SK-N-DZ (cell line): ENCODE measurements at places on chromosomes 3 and 15.

DNA sequence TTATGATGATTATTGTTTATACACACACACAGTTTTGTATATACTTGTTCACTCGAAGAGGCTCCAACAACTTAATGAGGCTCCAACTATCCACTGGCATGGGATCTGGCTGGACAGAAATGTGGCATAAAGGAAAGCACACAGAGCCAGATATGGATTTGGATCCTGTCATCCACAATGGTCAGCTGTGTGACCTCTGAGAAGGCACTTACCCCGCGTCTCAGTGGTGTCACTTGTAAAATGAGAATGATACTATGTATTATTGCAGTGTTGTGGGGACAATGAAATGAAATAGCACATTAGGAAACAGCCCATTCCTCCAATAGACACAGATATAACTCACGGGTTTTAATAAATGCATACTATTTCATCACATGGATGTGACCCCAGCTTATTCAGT lies 42.2 kb downstream of the PDZRN3 start:
- no peak for DNase-seq

- DNase-seq = no peak
These were observed 24.3 kb upstream of the CP start for GRCh38 chr3:149245738-149246451.

DNA sequence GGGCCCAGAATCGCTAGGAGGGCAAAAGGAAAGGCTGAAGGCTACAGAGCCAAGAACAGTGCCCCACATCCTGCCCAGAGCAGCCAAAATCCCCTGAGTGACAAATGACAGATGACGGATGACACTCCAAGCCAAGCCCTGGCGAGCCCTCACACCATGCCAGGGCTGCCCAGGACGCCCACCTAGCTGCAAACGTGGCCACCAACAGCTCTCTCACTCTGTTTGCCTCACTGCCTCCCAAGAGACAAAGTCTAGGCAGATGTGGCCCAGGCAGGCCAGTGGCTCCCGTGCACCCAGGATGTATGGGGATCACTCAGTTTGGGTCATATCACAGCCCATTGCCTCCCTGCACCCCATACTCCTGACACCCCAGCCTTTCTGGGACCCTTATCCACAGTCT lies 270.1 kb upstream of the NSMCE3 start:
- no peak for DNase-seq

- DNase-seq = no peak
These were observed 177.8 kb upstream of the GAP43 start for GRCh38 chr3:115445559-115445958.

GRCh38 chr3:69239063-69239462 lies 116.7 kb upstream of the LMOD3 start:
- DNase-seq = no peak

DNA sequence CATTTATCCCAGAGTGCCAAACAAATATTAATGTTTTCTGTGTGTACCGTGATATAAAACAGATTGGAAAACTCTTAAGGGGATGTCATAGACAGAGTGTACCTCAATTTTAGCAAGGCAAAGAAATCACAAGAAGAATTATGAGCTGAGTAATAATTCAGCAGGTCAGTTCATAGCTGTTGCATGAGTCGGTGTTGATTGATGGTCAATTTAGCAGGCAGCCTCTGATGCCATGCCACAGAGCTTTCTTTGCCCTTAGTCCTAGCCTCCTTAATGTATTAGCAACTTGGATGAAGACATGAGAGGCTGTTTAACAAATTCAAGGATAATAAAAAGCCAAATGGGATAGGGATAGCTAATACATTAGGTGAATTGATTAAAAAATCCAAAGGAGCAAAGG lies 6.8 kb downstream of the SLC35A5 start:
- DNase-seq = no peak

DNA sequence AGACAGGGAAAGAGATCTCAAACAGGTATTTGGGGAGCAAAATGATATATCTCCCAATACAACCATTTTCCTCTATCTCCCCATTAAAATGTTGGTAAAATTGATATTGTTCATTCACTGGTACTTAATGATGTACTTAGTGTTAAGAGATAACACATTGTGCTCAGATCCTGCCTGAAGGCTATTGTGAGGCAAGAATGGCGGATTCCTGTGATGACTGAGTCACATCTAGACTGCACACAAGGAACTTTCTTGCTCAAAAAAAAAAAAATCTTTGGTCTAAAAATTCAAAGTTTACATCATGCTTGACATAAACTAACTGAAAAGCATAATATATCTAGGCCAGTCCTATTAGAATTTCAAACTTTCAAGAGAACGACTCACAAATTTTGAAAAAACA lies 171.1 kb upstream of the TTC14 start:
- no peak for DNase-seq

GRCh38 chr3:133860519-133860918 lies 35.2 kb downstream of the RAB6B start:
- no peak for DNase-seq

DNA sequence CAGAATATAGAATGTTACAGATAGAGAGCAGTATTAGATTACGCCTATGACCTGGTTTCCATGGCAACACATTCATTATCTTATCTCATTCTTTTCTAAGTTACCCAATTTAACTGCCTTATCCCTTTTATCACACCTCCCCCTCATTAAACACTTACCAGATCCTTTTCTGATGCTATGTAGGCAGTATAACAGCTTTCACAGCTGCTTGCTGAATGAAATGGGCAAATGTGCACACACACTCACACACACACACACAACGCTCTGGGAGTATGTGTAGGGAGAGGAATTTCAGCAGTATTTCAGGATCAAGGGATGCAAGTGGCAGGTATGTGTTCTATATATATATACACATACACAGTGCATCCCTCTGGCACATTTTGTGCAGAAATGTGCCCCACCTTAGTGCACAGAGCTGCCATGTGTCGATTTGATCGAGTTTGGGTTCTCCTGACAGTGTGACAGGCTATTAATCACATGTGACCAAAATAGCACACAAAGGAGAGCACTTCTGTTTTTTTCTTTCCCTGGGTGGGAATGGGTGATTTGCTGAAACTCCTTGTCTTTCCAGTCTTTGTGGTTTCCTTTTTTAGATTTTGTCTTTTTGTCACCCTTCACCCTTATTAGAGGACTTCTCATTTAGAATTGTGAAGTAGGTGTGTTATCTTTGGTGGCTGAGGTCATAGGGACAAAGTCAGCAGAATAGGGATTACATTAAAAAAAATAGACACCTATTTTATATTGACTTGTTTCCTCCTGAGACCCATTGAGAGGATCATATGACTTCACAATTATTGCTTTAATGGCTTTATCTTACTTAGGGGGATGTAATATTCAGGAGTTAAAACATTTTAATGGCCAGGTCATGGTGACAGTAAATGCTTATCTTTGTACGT lies 553.7 kb downstream of the PDCD6IP start:
- DNase-seq = peak; percentile 29

GRCh38 chr3:129101370-129102138 lies 20.1 kb downstream of the RAB43 start:
- DNase-seq = no peak

DNA sequence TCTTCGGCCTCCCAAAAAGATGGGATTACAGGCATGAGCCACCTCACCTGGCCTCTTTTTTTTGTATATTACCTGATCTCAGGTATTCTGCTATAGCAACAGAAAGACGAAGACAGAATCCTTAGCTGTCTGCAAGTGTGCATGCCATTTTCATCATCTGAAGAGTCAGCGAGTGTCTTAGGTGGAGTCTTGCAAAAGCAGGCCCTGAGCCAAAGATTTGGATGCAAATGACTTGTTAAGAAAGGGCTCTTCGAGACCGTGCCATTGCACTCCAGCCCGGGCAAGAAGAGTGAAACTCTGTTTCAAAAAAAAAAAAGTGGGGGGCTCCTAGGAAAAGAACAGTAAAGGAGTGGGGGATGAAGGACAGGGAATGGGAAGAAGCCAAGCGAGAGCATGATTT lies 10.2 kb upstream of the TRIM69 start:
- no peak for DNase-seq

GRCh38 chr15:60651734-60652141 lies 172.8 kb upstream of the ICE2 start:
- DNase-seq = no peak

DNA sequence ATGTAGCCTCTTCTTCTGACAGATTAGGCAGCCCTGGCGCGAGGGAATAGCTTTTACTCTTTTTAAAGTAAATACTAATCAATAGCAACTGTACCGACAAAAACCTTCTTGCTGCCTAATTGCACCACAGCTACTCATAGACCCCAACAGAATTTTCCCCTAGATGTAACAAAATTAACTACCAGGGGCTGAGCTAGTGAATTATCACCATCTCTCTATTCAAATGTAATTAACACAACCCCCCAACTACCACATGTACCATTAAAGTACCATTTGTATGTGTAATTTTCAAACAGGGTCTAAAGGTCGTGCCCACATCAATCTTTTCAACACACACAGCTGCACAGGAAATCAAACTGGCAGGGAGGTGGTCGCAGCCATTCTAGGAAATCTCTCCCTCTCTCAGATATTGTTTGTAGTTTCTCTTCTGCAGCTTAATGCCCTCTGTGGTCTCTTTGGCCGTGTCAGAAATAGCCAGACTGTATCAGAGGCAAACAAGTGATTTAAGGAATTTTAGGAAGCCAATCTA lies 322.9 kb downstream of the RORA start:
- DNase-seq = no peak

DNA sequence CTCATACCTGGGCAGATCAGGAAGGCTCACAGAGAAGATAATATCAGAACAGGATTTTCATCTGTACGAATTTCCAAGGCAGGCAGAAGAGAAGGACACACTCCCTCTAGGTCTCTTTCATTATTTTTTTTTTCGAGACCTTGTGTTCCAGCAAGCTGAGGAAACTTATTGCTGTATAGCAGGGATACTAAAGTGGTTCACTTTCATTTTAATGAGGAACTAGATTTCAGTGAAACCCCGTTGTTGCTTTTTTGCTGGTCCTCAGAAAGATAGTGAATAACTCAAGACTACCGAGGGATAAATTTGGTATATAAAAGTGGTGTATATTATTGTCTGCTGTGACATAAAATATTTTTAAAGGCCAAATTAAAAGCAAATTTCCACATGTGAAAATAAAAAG lies 24.6 kb downstream of the MEIS2 start:
- DNase-seq = no peak
